CD14-positive monocyte (primary cell): ENCODE measurements at places on chromosomes 2 and 18. TPM values are rescaled to one million over a fixed set of nuclear protein-coding genes. Genes with fewer than 3 reads are reported as not detected.
A peak's percentile ranks its signal among the peaks of the same experiment; 100 is the strongest.

GRCh38 chr2:237262838-237263771 is 150.9 kb downstream of the COL6A3 start:
- DNase-seq = peak; percentile 59

DNA sequence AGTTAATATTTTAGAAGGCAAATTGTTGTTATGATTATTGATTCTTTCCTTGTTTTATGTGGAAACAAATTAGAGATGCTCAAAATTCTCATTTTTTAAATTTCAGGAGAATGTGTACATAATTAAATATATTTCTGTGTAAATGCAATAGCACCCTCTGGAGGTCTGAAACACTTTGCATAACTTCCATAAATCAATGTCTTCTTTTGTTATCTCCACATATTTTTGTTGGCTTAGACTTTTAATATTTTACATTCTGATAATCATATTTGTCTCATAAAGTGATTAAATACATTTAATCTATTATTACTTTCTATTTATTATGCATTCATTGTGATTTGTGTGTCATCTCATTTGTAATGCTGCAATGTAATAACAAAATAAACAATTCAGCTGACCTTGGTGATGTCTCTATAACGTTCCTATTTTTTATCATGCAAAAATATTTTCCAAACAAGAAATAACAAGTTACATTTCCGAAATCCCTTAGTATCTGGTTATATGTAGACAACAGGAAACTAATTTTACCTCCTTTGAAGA is 201.8 kb upstream of the GALNT5 start:
- no peak for DNase-seq

DNA sequence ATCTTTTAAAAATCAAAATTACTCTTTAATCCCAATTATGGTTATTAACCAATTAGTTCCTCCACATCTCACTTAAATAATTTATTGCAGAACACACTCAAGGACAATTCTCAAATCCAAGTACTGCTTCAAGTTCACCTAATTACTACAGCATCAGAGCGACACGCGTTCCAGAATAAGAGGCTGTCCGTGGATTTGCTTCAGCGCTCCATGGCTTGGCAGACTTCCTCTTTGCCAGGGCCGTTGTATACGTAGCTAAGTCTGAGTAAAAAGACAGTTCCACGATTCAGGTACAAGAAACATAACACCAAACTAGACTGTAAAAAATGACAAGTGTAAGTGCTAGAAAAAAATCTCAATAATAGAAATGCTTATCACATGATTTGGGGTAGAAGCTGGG is 153.2 kb upstream of the MYT1L start:
- DNase-seq = no peak

DNA sequence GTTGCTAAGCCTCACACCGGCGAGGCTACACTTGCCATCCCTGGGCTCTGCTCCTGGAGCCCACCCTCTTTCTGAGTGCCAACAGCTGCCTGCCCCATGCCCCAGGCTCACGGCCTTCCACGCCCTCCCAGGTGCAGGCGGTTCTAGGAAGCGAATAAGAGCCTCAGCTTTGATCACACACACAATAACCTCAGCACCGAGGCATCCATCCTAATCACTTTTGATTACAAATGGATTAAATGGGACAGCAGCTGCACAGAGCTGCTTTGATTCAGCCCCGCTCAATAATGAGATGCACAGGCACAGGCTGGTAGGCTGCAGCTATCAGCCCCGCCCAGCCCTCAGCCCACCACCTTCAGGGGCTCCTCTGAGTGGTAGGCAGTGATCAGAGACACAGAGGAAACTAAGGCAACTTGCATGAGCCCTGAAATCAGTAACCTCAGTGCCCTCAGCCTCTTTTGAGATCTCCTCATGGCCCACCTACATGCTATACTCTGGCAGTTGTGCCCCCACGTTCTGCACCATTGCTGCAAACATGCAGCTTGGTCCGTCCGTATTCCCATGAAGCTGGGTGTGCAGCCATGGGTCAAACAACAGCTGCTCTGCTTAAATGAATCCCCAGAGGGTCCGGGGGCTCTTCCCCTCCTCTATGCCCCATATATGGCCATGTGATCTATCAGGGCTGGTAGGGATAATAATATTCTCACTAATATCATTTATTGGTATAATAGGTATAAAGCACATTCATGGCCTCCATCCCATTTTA is 171.4 kb downstream of the SETBP1 start:
- no peak for DNase-seq

DNA sequence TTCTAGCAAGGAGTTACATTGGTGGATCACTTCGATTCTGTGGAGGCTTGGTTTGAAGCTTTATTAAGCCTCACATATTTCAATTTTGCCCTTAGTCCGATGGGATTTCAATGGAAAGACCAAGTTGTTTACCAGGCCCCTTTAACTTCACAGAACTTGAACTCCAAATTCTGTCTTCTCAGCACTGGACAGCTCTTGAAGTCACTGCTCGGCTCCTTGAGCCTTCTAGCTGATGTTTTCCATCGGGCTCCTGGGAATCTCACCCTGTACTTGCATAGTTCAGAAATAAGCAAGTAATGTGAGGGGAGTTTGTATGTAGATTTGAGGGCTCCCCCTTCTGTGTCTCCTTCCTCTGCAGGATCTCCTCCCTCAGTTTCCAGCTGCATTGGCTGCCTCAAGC is 15.1 kb downstream of the OXER1 start:
- DNase-seq = no peak

DNA sequence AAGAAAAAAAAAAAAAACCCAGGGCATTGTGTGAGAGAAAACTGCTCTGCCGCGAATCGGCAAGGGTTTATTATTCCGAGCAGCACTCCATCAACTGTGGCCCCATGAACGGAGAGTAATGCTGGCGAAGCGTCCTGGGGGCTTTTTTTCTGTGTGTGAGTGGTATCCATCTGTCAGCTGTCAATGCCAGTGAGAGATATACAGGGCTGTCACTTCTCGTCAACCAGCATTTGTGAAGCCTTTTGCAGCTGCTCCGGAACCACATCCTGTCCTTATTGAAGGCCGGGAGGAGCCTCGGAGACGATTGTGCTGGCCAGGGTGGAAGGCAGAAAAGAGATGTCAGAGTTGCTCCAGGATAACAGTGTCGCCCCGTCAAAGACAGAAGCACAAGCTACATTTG is 356.9 kb upstream of the SMIM21 start:
- no peak for DNase-seq

DNA sequence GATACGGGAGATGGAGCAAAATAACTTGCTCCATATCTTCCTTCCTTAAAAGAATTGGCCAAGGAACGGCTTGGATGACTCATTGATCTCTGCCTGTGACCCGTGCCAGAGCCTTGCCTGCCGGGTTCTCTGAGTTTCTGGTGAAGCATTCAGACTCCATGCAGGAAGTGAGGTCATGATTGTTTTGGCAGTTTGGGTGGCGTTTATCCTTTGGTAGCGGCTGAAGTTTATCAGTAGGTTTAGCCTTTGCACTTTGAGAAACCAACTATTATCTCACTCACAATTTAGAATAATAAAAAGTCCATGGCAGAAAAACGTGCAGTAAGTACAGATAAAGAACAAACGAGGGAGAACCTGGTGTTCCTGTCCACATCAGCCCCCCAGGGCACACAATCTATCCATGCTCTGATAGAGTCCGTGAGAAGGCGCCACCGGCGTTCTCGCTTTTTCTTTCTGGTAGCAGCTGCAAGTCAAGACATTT is 15.0 kb upstream of the CTAGE1 start:
- DNase-seq = no peak

GRCh38 chr18:35707674-35708073 is 126.1 kb downstream of the GALNT1 start:
- no peak for DNase-seq

DNA sequence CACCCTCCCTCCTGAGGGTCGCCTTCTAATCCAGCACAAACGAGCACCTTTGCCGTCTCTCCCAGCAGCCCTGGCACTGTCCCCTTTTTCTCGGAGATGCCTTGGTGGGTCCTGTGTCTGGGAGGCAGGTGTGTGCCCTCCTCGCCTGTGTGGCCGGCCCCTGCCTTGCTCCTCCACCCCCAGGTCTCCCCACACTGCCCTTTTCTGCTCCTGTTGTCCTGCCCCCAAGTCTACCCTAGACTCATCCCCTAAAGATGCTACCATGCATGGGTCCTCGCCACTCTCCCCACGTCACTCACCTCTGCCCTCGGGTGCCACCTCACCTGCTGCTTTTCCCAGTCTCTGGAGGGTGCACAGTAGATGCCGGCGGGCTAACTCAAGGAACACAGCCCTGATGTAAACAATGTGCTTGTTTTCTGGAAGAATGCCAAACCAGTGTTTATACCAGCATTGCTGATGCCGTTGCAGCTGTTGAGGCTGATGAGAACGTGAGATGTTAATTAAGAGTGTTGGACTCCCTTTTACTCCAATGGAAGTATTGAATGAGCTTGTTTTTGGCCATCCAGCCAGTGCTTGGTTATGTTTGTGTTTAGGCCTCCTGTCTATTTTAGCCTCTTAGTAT is 223.1 kb downstream of the AGAP1 start:
- no peak for DNase-seq

GRCh38 chr18:74745633-74746403 is 148.1 kb downstream of the ZNF407 start:
- DNase-seq = no peak

Gene C2orf80
- not detected for polyA plus RNA-seq

Gene DYNAP
- polyA plus RNA-seq = not detected

Gene ARHGAP15
- 13.1 and 35.4 TPM in 2 replicates for polyA plus RNA-seq

Gene SERPINB11
- not detected for polyA plus RNA-seq

Gene ZNF512
- 13.1 TPM for polyA plus RNA-seq
